Right hindlimb (tissue), 1 donor: ENCODE measurements at places on chromosomes 6 and 20.

DNA sequence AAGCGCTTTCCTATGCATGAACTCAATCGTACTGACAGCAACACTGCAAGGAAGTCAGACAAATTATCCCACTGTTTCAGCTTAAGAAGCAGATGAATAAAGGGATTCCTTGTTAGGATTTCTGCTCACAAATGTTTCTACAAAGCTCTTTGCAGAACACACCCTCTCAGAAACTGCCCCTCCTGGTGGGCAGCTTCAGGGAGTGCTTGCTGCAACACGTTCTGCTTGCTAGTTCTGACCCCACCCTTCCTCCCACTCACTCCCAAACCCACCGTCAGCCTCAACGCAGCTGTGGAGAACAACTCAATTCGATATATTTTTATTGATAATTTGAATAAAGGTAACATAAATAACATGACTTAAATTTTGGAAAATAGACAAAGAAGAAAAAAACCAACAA is 250.8 kb upstream of the PRDM1 start:
- no peak for DNase-seq

- no peak for DNase-seq
Observed at GRCh38 chr6:97563529-97563928, 280.5 kb upstream of the MMS22L start.

DNA sequence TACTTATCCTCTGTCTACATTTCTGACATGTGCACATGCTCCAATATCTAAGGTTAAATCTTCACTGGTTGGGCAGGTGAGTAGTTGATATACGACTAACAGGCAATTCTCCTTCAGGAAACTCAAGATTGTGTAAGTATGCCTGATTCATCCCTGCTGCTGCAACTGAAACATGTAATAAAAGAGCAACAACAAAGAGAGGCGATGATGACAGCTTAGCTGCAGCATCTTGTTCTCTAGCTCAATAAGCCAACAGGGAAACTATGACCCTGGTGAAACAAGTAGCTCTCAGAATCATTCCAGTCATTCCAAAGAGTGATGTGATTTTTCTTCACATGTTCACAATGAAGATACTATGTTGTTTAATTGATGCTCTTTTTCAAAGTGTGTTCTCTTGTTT is 74.4 kb downstream of the ELOVL4 start:
- no peak for DNase-seq

- no peak for DNase-seq
Observed at GRCh38 chr6:106162921-106163320, 76.8 kb downstream of the PRDM1 start.

DNA sequence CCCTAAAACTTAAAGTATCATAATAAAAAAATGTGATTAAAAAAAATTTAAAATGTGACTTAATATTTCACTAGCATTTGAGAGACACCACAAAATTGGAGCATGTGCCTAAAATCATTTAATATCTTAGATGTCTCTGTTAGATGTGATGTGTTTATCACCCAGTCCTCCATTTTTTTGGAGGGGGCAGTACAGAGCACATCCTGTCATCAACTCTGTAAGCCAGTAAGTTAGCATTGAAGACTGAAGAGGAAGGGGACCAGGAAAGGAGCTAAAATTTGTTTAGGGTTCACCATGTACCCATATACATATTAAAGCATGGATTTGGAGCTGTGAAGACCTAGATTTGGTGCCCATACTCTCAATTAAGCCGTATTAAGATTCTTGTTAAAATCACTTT is 30.7 kb upstream of the ADIG start:
- DNase-seq: no peak

- DNase-seq: no peak
Observed at GRCh38 chr20:17605131-17605660, 35.3 kb downstream of the DSTN start.

GRCh38 chr6:20826378-20826777 is 292.1 kb downstream of the CDKAL1 start:
- DNase-seq: no peak

- DNase-seq: no peak
Observed at GRCh38 chr6:52728394-52728793, 34.9 kb downstream of the GSTA2 start.

GRCh38 chr6:160028487-160029275 is 59.8 kb downstream of the IGF2R start:
- no peak for DNase-seq

GRCh38 chr6:23498013-23498412 is 628.0 kb upstream of the NRSN1 start:
- no peak for DNase-seq

GRCh38 chr6:118739696-118740353 is 88.4 kb upstream of the CEP85L start:
- DNase-seq: no peak

DNA sequence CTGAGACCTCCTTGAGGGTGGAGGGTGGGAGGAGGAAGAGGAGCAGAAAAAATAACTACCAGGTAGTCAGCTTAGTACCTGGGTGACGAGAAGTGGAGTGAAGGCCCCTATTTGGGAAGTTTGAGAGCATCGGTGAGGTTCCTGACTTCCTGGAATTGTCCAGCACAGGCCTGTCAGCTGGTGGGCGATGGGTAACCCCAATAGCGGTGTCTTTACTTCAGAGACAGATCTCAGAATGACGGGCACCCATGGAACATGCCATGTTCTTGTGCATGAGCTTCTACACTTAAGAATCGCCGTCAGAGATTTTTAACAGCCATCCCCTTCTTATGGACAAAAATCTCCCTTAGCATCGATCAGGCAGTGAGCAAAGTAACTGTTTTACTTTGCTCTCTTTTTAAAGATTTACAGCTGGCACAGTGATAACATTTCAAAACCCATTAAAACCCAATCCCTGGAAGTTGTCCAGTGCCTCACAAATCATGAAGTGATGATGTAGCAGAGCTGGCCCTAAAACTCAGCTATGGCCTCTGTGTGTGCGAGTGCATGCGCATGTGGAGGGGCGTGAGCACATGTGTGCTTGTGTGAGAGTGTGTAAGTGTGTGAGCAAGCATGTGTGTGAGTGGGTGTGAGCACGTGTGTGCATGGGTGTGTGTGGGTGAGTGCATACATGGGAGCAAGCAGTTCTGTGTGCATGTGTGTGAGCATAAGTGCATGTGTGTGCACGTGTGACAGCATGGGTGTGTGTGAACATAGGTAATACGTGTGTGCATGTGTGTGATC is 85.2 kb downstream of the DLL1 start:
- DNase-seq: peak; percentile 11

DNA sequence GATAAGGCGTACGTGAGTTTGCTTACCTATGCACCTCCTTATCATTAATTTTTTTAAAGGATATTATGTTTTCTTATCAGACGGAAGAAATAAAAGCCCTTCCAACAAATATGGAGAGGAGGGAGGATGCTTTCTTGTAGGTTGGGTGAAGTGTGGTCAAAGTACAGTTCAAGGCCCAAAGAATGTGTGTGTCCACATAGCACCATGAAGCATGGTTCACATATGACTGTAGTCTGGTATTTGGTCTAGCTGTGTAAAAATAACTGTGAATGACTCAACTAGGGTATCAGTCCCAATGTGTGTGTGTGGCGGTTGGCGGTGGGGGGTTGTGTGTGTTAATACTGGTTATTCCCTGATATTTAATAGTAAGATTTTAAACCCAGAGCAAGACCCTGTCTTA is 212.7 kb downstream of the TMEM242 start:
- no peak for DNase-seq

- DNase-seq: no peak
Observed at GRCh38 chr6:90274451-90275030, 22.1 kb downstream of the BACH2 start.

DNA sequence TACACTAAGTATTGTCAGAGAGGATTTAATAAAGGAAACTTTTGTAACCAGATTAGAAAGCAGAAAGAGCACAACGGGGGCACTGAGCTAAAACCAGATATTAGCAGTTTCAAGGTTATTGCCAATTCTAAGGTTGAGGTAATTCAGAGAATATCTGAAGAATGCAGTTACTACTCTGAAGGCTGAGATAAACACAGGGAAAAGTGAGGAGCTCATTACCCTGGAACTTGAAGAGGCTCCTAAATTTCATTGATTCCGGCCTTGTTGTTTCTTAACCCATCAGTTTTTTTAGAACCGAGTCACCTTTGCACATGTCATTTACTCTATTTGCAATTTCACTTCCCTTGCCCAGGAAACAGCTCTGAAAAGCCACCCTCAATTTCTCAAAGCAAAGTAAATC is 72.4 kb upstream of the BTBD3 start:
- DNase-seq: no peak

GRCh38 chr20:59747671-59748515 is 143.6 kb downstream of the PHACTR3 start:
- DNase-seq: no peak
